ENCODE measurements at places on chromosomes 3 and 15.
A peak's percentile ranks its signal among the peaks of the same experiment; 100 is the strongest.

GRCh38 chr3:151093905-151094304, 8.4 kb downstream of the MED12L start:
- DNase-seq, result no peak

DNA sequence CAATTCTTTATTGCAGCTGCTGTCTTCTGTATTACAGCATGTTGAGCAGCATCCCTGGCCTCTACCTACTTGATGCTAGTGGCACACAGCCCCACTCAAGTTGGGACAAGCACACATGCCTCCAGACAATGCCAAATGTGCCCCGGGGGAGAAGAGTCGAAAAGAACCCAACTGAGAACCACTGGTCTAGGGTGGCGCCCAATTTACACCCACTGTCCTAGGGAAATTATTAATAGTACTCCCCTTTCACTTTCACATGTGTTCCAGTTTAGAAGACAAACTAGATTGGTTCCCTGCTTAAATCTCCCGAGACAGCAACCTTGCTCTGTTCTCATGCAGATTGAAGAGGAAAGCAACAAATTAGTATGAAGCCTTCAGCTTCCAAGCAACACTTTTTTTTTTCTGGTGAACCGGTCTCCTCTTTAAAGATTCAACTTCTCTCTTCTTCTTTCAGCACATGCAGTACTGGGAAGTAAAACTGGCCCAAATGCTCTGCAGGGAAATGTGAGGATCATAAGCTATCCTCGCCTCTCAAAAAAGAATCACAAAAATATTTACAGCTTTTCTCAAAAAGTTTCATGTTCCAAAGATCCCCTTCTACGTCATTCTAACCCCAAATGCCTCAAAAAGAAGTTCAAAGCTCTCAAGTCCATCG, 823.9 kb upstream of the CFAP20DC start:
- DNase-seq, result no peak

GRCh38 chr15:66461917-66462316, 35.6 kb downstream of the SNAPC5 start:
- no peak for DNase-seq

GRCh38 chr3:61922118-61922517, 360.7 kb downstream of the PTPRG start:
- no peak for DNase-seq

- no peak for DNase-seq
Measured at GRCh38 chr3:30475809-30476178, 130.6 kb upstream of the TGFBR2 start.

GRCh38 chr3:94862703-94863102, 799.8 kb downstream of the NSUN3 start:
- DNase-seq, result no peak

GRCh38 chr15:63243101-63243500, 34.3 kb upstream of the APH1B start:
- DNase-seq, result no peak

DNA sequence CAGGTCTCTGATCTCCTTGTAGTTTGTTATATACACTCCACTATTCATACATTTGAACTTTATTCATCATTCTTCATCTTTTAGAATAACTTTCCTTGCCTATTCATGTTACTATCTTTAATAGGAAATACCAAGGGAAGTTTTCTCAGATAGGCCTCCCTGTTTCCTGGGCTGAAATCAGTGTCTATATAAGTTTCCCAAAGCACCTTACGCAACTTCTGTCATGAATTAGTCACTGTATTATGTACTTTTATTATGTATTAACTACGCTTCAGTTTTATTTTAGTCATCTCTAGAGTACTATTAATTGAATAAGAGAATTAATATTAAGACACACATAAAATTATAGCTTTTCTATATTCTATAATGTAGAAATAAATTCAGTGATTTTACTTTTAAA, 1481.5 kb downstream of the OTOL1 start:
- no peak for DNase-seq

DNA sequence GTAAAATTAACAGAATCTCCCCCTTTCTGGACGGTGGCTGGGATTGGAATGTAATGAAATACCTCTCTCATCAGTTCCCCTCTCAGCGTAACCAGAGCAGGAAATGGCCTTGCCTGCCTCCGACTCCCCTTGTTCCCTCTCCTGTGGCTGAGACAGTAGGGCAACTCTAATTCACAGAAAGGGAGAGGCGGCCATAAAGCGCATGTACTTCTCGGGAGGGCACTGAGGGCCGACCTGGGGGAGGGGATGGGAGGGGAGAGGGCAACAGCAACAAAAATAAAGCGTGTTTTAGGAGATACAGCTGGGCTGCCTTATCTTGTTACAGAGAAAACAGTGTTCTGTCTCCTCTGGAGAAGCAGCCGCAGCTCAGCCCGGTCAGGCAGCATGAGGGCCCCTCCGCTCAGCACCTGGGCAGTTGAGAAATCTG, 783.3 kb upstream of the ARRDC4 start:
- DNase-seq, result no peak

- DNase-seq, result no peak
Measured at GRCh38 chr3:14512942-14513327, 27.2 kb downstream of the GRIP2 start.

GRCh38 chr3:31924610-31925270, 56.3 kb downstream of the OSBPL10 start:
- DNase-seq, result no peak

DNA sequence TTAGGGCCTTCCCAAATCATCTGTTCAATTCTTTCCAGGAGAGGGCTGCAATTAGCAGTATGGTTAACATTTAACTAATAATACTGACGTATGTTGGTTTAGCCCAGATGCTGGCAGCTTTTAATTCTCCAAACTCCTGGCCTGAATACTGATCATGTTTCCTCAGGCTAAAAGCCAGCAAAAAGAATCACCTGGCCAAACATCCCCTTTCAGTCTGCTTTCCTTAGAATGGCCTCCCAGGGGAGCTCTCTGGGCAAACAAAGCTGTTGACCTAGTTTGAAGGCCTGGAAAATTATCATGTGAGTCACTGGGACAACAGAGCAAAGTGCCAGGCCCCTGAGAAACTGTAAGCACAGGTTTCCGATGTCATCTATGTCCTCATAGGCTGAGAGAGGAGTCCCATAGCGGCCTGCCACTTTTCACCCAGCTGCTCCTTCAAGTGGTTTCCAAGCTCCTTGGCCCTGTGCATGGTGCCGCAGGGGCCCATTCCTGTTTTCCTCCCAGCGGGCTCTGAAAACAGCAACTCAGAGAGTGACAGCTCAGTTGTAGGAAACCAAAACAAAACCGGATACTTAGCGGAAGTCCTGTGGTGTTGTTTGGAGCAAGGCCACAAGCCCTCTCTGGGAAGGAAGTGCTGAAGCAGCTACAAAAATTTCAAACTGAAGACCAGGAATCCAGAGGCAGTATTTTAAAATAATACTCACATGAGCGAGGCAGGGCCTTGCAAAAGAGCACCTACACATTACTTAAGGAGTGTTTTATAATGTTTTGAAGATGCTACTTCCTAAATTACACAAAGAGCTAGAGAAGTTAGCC, 36.5 kb upstream of the RAB11A start:
- peak; percentile 71 for DNase-seq

DNA sequence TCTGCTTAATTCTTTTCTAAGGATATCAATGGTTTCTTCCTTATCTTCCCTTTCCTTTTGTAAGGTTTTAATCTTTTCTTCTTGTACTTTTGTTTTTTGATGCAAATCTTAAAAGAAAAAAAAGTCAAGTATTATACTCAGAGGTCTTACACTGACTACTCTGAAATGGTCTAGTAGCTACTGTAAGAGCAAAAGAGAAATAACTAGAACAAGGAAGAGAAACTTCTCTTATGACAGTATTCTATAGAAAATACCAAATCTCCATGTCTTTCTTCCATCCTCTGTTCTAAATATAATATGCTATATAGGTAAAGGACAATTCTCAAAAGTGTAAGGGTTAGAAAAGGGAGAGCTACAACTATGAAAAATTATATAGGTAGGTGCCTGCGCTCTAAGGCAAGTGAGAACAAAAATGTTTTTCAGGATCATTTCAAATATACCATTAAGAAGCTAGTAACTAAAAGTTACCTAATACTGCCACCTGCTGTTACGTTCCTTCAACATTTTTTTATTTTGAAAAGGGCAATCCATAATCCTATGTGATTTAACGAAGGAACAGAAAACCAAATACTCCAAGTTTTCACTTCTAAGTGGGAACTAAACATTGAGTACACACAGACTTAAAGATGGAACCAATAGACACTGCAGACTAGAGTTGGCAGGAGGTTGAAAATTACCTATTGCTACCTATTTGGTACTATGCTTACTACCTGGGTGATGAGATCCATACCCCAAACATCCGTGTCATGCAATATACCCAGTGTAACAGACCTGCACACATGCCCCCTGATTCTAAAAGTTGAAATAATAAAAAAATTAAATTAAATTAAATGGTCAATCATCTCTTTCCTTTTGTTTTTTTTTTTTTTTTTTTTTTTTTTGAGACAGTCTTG, 36.7 kb downstream of the CIP2A start:
- DNase-seq, result no peak

DNA sequence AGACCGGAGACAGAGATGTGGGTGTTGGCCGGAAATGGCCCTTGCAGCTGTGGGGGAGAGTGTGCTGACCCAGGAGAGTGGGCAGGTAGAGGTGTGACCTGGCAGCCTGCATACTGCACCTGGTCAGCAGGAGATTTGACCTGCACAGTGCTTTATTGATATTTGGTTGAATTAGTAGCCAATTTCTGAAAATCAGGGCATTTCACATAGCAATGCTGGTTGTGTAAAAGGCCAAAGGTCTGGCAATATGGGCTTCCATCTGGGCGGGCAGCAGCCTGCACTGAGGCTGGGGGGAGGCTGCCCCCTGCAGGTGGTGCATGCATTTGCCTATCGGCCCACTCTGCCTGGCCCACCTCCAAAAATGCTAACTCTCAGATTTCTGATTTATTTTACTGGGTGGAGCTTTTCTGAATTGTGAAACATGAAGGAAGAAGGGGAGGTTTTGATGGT, 9.4 kb upstream of the MGLL start:
- DNase-seq, result peak; percentile 36

GRCh38 chr15:55250392-55250791, 39.2 kb downstream of the RAB27A start:
- DNase-seq, result no peak

GRCh38 chr3:49217688-49218470, 46.5 kb downstream of the KLHDC8B start:
- no peak for DNase-seq

DNA sequence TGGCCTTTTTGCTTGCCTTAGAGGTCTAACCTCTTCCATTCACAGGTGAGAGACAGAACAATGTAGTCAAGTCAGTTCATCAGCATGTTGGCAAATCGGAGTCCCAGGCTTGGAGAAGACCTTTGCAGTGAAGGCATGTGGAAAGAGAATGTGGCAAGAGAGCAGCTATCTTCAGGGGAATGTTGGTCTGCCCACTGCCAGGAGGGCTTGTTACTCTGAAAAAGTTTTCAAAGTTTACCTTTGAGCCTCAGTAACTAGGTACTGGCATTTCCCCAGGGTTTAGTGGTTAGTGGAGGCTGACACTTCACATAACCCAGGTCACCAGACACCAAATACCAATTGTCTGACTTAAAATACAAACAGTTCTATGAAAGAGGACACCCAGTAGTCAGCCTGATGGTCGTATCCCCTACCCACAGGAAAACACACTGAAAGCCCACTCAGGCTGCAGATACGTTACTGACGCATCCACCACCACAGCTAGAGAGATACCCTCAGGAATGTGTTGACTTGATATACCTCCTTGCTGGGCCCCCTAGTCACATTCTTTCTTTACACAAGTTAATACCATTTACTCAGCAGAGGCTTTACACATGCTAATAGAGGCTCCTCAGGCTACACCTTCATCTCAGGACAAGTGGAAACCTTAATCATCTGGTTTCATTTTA, 9.7 kb upstream of the ARID3B start:
- DNase-seq, result no peak

DNA sequence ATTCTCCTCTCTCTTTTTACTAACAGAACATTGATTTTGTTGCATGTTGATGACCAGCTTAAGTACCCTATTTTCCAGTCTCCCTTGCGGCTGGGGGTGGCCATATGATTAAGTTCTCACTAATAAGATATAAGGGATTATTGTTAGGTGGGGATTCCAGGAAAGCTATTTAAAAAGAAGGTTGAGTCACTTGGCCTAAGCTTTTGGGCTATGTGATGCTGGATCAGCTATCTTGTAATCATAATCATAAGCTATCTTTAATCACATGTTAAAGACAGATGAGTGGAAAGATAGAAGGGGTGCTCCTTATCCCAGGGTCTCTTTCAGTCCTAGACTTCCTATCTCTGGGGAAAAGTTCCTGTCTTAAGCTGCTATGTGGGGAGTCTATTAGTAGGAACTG, 59.9 kb downstream of the CGNL1 start:
- no peak for DNase-seq

DNA sequence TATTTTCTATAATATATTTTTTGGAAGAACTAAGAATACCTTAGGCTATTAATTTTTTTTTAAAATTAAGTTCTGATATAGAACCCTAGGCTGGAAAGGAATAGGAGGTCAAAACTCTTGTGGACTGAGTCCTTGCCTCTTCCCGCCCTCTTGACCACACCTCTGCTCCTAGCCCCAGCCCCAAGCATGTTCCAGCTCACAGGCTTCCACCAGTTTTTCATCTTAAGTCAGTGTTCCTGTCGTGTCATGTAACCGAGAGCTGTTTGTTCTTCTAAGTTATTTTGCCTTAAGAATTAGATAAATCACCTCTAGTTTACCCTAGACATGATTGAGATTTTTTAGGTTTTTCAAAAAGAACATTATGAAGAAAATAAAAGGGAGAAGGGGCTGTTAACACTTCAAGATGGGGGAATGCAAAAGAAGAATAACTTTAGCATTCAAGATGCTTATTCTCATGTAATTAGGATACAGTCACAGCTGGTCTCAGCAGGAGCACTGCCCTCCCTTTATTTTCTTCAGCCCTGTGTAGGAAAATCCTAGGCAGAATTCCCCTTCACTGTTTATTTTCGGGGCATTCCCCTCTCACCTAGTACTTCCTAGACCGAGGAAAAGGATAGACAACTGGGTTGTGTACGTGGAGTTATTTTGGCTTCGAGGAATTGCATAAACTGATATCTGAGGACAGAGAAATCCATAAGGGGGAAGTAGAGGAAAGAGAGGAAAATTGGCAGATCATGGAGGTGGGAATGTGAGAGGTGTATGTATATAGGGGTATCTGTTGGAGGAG, 110.2 kb downstream of the CMSS1 start:
- no peak for DNase-seq

Measured in activated T-cell treated with anti-CD3 and anti-CD28 coated beads, Interleukin-2, amount 50 U/mL, for 48 hours (primary cell).